ENCODE measurements at places on chromosomes 16 and 17.
A peak's percentile ranks its signal among the peaks of the same experiment; 100 is the strongest.

DNA sequence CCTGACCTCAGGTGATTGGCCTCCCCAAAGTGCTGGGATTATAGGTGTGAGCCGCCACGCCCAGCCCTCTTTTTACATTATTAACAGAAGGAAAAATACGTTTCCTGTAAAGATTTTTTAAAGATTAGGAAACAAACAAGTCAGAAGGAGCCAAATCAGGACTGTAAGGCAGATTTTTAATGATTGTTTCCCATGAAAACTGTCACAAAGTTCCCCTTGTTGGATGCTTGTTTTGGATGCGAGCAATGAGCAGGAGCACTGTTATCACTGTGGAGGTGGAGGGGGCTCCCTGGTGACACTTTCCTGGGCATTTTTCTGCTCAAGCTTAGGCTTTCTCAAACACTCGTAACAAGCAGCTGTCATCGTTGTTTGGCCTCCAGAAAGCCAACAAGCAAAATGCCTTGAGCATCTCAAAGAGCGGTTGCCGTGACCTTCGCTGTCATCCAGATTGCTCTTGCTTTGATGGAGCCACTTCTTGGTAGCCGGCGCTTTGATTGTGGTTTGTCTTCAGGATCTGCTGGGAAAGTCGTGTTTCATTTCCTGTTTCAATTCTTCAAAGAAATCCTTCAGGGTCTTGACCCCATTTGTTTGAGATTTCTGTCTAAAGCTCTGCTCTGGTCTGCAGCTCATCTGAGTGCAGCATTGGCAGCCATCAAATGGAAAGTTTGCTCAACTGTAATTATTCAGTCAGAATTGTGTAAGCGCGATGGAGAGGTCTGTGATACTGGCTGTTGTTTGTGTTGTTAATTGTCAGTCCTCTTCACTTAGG lies 128.7 kb downstream of the RPTOR start:
- DNase-seq, result no peak

DNA sequence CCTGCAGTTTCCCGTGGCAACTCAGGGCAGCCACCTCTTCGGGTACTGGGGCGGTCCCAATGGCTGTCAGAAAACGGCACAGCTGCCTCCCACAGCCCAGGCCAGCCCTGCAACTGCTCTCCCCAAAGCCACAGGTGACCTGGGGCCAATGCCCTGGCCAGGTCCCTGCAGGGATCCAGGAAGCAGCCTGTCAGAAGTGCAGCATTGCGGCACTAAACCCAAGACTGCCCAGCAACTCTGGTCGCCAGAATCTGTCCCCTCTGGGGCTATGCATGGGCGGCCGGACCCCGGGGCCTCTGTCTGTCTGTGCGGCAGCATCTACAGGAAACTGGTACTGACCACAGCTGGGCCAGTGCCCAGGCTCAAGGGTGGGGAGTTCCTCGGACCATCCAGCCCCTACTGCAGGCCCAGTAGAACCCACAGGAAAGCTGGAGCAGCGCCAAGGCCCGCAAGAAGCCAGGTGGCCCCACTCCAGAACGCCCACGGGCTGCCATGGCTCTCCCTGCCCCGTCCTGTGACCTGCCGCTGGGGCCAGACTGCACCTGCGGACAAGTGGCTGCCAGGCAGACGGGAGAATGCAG lies 5.5 kb downstream of the CYBC1 start:
- DNase-seq, result no peak

DNA sequence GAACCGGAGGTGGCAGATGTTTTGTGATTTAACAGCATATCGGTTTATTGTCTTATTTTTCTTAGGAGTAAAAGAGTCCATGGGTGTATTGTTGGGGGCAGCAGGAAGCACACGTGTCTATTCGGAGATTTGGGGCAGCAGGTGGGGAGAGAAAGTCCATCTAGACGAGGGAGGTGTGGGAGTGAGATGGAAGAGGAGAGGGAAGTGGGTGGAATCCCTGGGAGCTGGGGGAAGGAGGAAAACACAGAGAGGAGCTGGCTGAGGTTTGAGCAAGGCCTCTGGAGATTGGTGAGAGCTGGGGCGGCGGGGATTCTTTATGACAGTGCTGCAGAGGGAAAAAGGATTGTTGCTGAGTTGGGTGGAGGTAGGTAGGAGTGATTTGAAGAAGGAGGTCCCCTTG lies 72.1 kb downstream of the PRKCB start:
- DNase-seq, result no peak

GRCh38 chr17:72501404-72502370 lies 380.9 kb downstream of the SOX9 start:
- DNase-seq, result no peak

DNA sequence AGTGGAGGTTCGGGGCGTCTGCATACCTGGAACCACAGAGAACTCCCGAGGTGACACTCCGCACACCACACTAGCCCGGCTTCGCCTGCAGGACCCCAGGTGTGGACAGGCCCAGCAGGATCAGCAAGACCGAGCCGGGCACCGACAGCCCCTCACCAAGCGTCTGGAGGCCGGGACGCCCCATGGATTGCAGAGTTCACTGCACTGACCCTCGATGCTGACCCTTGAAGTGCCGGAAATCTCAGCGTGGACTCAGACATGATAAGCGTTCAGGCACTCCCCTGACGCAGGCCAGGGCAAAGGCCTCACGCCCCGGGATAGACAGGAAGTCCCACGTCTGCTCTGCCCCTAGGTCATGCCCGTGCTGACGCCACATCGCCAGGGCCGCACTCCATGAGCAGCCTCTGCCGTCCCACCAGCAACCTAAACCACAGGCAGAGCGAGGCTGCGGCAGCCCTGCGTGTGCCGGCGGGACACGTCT lies 26.0 kb downstream of the ACSF3 start:
- no peak for DNase-seq

DNA sequence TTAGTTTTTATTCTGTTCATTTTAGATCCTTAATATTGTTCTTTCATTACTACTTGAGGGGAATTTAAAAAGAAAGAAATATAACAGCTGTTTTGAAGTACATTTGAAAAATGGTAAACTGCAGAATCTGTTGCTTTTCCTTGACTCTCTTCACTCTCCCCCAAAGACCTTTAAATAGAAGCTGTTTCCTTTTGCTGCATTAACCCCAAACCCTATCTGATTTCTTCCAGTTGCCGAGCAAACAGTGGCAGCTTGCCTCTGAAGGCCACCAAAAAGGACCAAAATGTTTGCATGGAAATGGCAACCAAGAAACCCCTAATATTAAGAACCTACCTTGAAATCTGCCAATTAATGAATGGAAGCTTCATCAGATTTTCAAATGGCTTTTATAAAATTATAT lies 37.1 kb downstream of the PRKCA start:
- DNase-seq, result no peak

- DNase-seq, result no peak
Observed at GRCh38 chr16:14131774-14132695, 60.9 kb downstream of the MRTFB start.

- no peak for DNase-seq
Observed at GRCh38 chr17:77394540-77395295, 253.9 kb downstream of the SEC14L1 start.

GRCh38 chr16:58518083-58518979 lies 3.0 kb downstream of the SETD6 start:
- DNase-seq, result no peak

DNA sequence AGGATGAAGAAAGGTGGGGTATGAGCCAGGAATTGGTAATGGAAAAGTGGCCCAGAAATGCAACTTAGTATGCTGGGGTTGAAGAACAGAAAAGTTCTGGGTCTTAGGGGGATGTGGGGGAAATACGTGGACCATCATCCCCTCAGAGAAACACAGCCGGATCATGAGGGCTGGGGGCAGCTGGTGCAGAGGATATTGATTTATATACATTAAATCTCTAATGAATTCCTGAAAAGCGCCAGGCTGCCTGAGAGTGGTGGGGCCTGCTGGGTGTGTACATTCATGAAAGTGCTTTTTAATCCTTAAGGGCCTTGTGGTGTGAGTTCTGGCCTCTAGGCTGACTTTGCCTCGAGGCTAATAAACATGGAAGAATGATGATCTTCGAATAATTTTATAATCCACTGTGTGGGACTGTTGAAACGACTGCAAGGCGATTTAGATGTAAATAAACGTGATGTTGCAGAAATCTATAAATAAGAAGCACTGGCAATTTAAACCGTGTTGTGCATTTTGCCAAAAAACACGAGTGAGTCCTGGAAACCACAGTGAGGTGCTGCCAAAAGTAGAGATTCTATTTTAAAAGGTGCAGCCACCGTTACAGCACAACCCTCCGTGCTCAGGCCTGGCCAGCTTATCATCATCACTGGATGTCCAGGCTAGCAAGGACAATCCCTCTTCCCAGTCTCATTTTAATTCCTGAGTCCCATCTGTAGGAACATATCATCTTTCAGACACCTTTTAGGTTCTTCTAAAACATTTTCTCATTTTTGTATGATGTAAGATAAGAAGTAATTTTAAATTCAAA lies 32.1 kb downstream of the PRKAR1A start:
- DNase-seq, result no peak

GRCh38 chr17:75536366-75536765 lies 10.9 kb downstream of the LLGL2 start:
- DNase-seq, result no peak

DNA sequence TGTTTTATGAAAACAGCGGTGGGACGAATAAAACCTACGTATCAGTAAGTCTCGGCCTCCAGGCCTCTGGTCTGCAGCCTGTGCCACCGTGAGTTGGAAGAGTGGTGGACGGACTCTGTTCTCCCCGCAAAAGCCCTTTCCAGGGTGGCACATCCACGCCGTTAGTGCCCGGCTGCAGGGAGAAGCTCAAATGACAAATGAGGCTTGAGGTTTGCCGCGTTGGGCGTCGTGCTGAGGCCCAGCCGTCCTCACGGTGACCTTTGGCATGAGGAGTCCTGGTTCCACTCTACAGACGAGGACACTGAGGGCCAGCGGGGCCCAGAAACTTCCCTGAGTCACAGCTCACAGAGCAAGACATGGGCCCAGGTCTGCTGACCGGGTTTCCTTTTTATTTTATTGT lies 40.2 kb downstream of the JPH3 start:
- no peak for DNase-seq

DNA sequence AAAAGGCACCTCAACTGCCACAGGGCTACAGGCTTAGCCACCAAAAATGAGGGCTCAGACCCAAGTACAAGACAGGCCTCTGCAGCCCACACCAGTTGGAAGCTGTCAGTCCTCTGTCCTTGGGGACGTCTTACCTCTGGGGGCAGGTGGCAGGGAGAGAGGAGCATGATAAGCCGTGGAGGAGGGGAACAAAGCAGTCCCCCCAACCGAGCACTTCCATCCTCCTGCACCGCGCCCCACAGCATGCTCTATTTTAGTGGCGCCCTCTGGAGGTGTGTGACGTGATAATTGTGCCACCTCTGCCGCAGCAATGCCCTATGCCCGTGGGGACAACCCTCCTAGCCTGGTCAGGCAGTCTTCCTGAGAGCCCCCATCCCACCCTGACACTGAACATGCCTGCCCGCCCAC lies 13.6 kb downstream of the G6PC3 start:
- no peak for DNase-seq

GRCh38 chr17:2939714-2940351 lies 123.6 kb downstream of the OR1D5 start:
- DNase-seq, result no peak

- no peak for DNase-seq
Observed at GRCh38 chr17:80818871-80819270, 172.8 kb upstream of the CHMP6 start.

DNA sequence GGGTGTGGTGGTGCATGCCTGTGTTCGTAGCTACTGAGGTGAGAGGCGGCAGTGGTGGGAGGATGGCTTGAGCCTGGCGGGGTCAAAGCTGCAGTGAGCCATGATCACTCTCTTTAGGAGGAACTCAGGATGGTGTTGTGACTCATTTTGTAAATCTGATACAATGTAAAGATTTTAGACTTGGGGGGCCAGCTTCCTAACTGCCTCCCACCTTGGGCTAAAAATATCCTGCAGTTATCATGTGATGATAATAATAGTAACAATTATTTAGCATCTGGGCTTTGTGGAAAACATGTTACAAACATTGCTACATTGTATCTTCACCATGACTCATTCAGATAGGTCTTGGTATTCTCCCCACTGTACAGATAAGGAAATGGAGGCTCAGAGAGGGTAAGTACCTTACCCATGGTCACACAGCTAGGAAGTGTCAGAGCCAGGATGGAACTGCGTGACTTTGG lies 7.4 kb downstream of the CTNS start:
- no peak for DNase-seq

GRCh38 chr16:354971-355461 lies 2.5 kb upstream of the AXIN1 start:
- peak; percentile 62 for DNase-seq

DNA sequence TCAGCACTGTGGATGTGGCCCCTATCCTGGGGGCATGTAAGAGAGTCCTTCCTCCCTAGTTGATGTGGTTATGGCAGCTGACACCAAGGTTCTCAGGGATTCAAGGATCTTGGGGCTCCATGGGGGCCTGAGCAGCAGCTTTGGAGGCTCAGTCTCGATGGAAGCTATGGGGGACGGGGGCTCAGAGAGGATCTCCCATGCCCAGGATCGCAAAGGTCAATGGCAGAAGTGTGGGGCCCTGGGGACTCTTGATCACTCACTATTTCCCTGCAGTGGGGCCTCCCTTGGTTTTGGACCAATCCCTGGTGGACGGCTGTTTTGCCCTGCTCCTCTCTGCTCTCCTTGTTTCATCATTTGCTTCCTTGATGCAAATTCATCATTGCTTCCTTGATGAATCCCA lies 885.9 kb downstream of the CDH8 start:
- DNase-seq, result no peak

- DNase-seq, result no peak
Observed at GRCh38 chr17:58624751-58625150, 67.1 kb downstream of the TEX14 start.

GRCh38 chr16:87222335-87222734 lies 94.9 kb downstream of the C16orf95 start:
- DNase-seq, result no peak
